Anterior cingulate cortex (tissue), 58 donors: ENCODE measurements at places on chromosomes 1 and 21.

GRCh38 chr21:31457675-31458074, 113.6 kb upstream of the TIAM1 start:
- no peak for DNase-seq

- no peak for DNase-seq
Observed at GRCh38 chr1:90405726-90406125, 311.4 kb downstream of the BARHL2 start.

GRCh38 chr1:117611894-117612483, 6.1 kb downstream of the TENT5C start:
- no peak for DNase-seq

DNA sequence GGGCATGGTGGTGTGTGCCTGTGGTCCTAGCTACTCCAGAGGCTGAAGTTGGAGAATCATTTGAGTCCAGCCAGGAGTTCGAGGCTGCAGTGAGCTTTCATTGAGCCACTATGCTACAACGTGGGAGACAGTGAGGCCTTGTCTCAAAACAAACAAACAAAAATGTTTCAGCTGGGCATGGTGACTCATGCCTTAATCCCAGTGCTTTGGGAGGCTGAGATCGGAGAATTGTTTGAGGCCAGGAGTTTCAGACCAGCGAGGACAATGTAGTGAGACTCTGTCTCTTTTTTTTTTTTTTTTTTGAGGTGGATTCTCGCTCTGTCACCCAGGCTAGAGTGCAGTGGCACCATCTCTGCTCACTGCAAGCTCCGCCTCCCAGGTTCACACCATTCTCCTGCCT, 5.0 kb upstream of the RPL5 start:
- DNase-seq = no peak

- DNase-seq = no peak
Observed at GRCh38 chr1:7607097-7607496, 164.0 kb upstream of the VAMP3 start.

DNA sequence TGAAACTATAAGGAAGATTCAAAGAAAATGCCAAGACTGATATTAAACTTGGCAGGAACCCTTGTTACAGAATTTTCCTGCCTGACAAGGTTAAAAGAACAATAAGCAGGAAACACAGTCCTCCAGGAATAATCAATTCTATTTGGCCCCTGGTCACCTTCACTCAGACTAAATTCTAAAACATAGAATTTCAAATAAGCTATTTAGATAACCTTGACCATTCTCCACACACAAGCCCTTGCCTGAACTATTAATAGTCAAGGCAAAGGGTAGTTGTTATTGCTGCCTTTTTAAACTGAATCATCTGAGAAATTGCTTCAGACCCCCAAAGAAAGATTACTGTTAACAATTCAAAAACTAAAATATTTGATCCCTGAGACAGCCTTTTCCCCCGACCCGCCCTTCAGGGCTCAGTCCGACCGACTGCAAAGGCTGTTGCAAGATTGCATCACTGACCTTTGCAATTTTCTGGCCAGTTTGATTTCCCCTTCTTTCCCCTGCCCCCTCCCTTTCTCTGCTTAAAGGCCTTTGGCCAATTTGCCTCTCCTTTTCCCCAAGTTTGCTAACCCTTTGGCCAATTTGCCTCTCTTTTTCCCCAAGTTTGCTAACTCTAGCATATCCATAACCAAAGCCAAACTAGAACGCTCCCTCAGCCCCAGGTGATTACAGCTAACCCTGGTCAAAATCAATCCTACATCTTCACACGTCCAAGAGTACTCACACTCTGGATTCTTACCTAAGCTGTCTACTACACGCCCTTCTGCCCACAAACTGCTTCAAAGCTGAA, 1.4 kb upstream of the G0S2 start:
- no peak for DNase-seq

GRCh38 chr1:206631085-206631509, 4.2 kb upstream of the DYRK3 start:
- DNase-seq = no peak

DNA sequence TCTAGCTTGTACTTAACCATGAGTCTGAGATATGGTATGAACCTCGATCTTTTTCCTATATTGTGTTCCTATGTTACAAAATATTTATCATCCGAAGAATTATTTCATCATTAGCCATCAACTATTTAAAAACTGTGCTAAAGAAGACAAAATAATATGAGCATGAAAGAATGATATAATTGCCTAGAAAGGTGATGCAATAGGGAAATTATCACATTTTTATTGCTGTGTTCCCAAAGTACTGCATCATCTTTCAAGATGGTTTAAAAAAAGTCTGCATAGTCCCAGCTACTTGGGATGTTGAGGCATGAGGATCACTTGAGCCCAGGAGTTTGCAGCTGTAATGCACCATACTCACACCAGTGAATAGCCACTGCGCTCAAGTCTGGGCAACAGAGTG, 126.7 kb downstream of the APP start:
- DNase-seq = no peak

DNA sequence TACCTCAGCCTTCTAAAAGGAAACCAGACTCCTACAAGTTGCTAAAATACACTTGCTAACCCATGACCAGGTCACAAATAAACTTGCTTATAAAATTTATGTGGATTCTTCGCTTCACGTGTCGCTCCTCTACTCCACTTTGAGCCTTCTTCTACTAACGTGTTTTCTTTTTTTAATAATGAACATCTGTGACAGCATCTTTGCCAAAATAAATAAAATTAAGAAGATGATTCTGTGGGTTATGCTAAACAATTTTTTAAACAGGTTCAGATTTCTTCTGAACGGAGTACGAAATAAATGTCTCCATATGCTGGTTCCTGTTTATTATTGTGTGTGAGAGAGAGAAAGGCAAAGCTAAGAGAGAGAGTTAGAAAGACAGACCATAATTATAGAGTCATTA, 735.8 kb downstream of the LTN1 start:
- DNase-seq = no peak

DNA sequence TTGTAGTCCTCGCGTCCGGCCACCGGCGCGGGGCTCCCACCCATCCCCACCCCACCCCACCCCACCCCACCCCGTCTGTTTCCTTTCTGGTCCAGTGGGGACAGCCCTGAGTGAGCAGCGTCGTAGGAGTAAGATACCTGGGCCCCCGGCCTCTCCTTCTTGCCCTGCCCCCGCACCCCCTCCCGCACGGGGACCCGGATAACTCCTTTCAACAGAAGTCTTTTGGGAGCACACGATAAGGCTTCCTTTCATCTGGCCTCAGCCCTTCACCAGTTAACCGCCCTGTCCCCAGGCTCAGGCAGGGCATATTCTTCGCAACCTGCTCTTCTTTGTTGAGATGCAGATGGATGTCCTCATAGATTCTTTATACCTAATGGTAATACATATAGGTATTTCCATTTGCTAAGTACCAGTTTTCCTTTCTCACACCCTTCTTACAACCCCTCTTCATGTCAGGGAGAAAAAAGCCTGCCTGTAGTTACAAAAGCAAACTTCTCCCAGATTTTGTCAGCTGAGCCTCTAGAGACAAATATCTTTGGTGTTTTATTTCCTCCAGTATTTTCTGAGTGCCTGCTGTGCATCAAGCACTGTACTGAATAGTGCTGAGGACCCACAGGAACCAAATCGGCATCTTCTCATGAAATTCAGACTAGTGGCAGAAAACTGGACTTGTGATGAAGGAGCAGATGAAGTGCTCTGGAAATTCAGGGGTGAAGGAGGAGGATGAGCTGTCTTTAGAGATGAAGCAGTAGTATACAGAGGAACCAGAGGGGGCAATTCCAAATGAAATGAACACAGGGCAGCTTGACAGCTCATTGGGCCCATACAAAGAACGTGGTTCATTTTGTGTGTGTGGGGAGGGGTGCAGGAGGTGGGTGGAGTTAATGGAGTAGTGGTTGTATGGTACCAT, 33.6 kb downstream of the SLC2A1 start:
- no peak for DNase-seq

DNA sequence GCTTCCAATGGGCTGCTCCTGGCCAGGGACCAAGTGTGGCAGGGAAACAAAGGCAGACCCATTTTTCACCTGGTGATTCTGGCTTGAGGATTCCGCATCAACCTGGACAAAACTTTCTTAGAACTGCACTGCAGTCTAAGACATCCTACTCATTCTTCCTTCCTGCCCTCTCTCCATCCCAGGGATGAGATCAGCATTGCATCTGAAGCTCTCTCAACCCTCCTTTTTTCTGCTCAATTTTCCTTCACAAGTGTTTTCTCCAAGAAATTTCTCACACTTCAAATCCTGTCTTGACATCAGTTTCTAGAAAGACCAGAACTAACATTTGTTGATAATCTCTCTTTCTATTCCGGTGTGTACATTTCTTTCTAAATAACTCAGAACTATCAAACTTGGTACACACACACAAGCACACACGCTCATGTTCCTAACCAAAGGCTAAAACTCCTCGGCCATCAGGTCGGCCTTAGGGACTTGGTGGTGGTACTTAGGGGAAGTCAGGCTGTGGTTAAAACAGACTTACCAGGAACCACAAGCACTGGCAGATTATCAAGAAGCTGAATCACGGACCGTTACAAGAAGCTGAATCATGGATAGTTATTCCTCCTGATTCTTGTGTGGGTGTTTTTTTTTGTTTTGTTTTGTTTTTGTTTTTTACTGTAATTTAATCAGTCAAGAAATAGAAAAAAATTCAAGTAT, 21.0 kb upstream of the CXADR start:
- DNase-seq = no peak

DNA sequence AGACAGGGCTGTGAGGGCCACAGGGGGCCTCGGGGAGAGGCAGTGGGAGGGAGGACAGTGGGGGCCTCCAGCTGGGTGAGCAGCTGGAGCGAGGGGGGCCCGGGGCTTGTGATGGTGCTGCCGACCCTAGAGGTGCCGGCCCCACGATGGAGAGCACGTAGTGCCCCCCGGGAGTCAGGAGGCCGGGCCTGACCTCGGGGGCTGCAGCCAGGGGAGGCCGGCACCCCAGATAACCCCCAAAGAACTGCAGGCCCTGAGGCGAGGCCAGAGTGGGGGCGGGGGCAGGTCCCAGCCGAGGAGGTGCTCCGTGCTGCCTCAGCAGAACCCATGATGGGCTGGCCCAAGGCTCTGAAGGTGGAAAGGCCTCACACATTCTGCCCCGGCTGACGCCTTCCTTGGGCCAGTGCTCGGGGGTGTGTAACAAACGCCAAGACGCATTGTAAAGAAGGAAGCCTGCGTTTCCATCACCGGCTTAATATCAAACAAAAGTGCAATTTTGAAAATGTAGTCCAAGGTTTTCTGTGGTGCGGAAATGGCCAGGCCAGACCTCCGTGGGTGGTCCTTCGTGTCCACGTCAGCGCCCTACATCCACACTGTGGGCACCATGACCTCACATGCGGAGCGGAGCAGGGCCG, 55.2 kb downstream of the COL6A1 start:
- DNase-seq = no peak

GRCh38 chr1:38084700-38085099, 38.1 kb upstream of the POU3F1 start:
- DNase-seq = no peak

- DNase-seq = no peak
Observed at GRCh38 chr21:42489006-42489563, 6.9 kb downstream of the RSPH1 start.

- DNase-seq = no peak
Observed at GRCh38 chr1:8516793-8517556, 199.1 kb downstream of the SLC45A1 start.

- DNase-seq = no peak
Observed at GRCh38 chr1:221724931-221725605, 16.8 kb downstream of the DUSP10 start.

- DNase-seq = no peak
Observed at GRCh38 chr1:44616991-44617702, 57.1 kb downstream of the TMEM53 start.

GRCh38 chr1:181972256-181972655, 89.3 kb downstream of the ZNF648 start:
- DNase-seq = no peak

GRCh38 chr1:14138687-14139086, 438.7 kb downstream of the PRDM2 start:
- no peak for DNase-seq

- DNase-seq = no peak
Observed at GRCh38 chr1:222034790-222035189, 292.9 kb upstream of the DUSP10 start.

DNA sequence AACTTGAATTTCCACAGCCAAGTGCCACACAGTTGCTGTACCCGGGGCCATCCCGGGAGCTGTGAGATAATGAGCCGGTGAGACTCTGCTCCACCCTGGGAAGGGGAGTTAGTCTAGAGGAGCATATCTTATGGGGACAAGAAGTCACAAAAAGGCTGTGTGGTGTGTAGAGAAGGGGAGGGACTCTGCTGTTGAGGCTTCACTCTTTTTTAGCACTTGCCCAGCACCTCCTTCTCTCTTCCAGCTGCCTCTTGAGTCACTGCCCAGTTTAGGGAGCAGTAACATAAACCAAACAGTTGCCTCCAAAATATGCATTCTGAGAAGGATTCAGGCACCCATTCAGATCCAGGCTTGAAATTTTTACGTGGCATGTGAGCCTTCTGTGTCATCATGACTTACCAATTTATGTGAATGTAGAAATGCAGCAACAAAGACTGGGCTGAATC, 744 bp upstream of the WDR26 start:
- no peak for DNase-seq

DNA sequence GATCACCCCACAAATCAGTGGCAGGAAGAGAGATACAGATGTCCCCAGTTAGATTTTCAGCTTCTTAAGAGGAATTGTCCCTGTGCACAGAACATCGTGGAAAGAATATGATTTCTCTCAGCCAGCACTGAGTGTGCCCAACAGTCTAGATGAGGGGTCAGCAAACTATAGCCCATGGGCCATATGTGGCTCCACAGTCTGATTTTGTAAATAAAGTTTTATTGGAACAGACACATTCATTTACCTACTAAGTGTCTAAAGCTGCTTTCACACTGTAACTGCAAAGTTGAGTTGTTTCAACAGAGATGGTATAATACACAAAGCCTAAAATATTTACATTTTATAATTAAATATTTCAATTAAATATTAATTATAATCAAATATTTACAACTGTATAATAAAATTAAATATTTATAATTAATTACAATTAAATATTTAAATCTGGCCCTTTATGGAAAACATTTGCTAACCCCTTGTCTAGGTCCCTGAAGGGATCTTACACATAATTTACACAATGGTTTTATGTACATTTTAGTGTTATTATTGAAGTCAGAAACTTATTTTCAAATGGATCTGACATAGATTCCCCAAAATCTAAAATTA, 407.6 kb downstream of the PTPRU start:
- no peak for DNase-seq

DNA sequence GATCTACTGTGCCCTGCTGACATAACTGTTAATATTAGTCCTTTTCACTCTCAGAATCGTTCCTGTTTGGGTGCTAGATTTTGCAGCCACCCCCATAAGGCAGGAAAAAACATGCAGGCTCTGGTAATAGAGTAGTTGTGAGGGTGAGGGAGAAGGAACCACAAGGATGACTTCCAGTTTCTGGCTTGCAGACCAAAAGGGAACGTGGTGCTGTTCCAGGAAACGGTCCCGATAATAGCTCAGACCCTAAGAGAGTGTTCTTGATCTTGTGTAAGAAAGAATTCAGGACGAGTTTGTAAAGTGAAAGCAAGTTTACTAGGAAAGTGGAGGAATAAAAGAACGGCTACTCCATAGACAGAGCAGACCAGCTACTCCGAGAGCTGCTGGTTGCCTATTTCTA, 50.7 kb upstream of the RHOU start:
- no peak for DNase-seq

GRCh38 chr1:195637539-195637938, 970.7 kb downstream of the KCNT2 start:
- DNase-seq = no peak
